ENCODE measurements at places on chromosomes 7 and 10. TPM values are rescaled to one million over a fixed set of nuclear protein-coding genes. Genes with fewer than 3 reads are reported as not detected.

Gene RTKN2
- 7.2 TPM for total RNA-seq

Gene AKR1C4
- not detected for total RNA-seq

Gene TDRD1
- total RNA-seq, result not detected

Gene SFXN3
- 145 TPM for total RNA-seq
